ENCODE measurements at places on chromosomes 7 and 10.
A peak's percentile ranks its signal among the peaks of the same experiment; 100 is the strongest.

- no peak for DNase-seq
These were observed 7.8 kb downstream of the TAS2R41 start for GRCh38 chr7:143485500-143485899.

DNA sequence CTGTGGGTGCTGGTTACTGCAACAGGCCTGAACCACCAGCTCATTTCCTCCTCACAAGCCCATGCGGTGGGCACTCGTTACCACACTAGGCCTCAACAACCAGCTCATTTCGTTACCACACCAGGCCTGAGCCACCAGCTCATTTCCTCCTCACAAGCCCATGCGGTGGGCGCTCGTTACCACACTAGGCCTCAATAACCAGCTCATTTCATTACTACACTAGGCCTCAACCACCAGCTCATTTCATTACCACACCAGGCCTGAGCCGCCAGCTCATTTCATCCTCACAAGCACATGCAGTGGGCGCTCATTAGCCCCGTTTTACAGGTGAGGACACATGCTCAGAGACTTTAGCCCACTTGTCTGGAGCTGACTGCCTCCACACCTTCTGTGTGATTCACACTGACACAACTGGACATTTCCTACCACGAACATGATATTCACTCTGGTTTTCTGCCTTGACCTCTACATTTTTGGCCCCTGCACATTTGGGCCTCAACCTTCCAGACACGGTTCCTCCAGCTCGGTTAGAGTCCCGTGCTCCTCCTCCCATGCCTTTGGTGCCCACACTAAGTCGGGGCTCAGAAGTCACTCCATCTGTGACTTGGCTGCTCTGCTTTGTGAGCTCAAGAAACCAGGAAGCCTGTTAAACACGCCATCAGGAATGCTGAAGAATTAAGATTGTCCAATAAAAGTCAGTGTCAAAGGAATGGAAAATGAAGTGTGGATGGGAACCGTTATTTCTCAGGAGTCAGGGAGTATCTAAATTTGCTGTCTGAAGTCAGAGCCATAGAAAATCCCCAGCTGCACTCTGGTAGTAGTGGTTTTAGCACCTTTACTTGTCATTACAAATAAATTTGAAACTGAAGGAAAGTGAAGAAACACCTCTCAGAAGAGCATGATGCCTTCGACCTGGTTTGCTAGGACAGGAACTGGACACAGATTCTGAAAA lies 55.8 kb upstream of the LANCL2 start:
- peak; percentile 84 for DNase-seq

- DNase-seq = no peak
These were observed 14.5 kb downstream of the LIMK1 start for GRCh38 chr7:74097937-74098614.

DNA sequence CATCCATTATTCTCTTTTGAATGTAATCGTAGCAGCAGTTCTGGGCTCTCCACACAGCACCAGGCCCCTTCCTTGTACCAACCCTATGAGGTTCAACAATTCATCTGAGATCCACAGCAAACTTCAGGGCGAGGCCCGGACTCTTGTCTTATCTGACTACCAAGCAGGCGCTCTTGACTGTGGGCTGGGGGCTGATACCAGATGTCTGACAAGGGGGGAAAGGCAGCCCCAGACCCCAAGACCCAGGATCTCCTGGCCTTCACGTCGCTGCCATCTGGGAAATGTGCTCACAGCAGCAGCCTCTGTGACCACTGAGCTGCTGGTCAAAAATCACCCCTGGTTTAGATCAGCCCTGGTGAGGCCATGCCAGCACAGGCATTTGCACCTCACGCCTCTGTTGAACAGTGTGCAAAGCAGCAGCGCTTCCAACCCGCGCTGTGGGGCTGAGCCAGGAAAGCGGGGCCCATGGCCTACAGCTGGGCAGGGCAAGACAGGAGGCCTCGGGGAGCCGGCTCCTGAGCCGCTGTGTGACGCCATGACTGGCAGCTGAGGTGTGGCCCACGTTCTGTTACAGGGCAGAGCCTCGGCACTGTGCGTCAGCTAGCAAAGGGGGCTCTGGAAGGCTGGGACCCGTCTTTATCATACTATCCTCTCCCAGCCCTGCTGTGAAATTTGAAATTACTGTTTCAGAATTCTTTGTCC lies 143.9 kb downstream of the PAXIP1 start:
- no peak for DNase-seq

DNA sequence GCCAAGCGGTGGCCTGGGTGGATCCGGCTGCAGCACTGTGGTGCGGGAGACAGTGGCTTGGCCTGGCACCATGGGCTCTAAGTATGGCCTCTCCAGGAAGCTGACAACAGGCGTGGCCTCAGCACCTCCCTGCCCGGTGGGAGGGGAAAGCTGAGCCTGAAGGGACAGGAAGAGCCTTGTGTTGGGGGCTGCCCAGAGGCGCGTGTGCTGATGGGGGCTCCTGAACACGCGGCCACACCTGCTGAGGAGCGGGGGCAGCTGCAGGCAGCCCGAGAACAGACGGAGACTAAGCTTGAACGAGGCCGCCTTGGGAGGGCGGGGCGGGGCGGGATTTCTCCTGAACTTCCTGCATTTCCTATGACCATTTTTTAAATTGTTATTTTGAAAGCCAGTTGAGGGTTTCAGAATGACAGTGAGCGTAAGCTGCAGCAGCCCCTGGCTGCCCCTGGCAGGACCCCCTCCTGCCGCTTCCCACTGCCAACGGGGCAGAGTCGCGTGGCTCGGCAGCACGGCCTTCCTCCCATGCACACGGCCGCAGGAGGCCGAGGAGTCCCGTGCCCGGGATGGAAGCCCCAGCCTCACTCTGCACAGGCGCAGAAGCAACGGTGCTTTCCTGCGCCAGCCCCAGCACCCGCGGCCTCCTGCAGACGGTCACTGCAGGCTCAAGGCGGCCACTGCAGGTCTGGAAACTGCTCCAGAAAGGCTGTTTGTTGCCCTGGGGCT lies 43.2 kb downstream of the DPYSL4 start:
- DNase-seq = peak; percentile 89

DNA sequence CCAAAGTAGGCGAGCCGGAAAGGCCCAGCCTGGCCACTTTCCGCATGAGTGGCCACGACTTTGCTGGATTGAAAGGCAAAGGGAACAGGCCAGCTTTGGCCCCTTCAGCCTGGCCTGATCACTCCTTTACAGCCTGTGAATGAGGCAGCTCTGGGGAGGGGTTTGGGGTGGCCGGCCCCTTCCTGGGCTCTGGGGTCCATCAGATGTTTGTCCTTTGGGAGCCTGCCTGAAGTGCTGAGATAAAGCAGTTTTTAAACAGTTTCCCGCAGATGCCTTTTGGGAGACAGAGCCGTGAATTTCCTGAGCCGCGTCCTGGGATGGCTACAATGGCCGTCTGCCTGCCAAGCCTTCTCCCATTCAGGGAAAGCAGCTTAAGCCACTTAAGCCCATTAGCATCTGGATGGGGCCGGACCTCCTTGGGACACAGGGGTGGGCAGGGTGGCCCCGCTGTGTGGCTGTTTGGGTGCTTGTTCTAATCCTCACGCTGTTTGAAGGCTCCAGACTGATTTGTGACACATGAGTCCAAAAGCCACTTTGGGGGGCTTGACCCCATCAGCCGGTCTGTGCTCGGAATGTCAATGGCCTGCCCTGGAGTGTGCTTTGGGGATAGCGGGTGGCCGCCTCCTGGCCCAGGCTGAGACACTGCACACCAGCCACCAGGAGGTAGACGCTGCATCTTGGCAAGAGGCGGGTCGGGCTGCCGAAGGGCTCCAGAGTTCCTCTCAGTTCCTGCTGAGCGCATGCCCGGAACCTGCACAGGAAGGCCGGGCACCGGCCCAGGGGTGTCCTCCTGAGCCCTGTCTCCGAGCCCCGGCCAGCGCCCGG lies 38.9 kb downstream of the NKX6-2 start:
- no peak for DNase-seq

GRCh38 chr7:12162415-12163113 lies 48.5 kb upstream of the TMEM106B start:
- DNase-seq = no peak

DNA sequence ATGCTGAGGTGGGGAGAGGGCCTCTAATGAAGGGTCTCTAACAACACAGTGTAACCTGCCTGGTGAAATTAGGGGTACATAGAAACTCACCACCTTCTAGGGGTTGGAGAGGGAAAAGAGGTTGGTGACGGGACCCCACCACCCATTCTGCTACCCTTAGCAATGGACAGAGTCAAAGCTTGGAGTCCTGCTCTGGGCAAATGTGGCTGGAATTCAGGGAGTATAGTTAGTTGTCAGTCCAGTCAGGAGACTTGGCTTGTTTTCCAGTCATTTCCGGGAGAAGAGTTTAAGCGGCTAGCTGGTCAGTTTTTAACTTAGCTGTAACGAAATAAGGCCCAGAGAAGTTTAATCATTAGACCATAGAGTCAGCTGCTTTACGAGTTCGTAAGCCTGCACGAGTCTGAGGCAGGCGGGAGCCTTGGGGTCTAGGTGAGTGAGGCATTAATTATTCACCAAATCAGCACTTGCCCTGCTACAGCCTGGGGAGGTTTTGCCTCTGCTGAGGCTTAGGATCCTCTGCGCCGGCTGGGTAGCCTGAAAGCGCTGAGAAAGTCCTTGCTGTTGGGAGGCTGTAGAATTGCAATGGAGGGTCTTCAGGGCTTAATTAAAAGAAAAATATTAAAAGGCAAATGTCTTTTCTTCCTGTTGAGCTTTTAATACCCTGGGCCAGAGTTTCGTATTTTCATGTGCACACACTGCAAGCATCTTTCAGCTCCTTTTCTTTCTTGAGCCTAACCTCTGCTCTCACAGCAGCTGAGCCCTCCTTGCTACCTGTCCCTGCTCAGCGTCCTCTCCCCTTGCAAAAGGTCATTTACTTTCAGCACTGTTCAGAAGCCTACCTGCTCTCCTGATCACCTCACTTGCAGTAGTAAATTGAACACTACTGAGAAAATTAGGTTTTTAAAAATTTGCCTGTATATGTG lies 1.5 kb upstream of the LAMB1 start:
- DNase-seq = no peak

GRCh38 chr7:156166692-156167416 lies 354.6 kb upstream of the SHH start:
- no peak for DNase-seq

Data from GM20000 (cell line).